Stimulated activated CD8-positive, alpha-beta memory T cell treated with anti-CD3 and anti-CD28 coated beads, Interleukin-15, amount 100 ng/mL, for 1 hour (primary cell): ENCODE measurements at places on chromosomes 3 and 15.

DNA sequence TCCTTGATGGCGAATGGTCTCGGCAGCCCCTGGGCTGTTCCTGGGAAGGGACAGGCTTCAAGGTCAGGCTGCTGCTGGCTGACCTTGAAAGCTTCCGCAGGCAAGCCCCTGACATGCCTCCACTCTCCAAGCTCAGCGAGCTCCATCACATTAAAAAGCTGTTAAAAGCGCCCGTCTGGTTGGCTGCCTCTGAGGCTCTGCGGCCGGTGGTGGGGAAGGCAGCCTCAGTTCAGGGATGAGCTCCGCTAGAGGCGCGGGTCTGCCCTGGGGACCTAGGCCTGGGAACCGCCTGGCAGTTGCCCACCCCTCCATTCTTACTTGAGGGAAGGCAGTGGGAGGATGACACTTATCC is 103.8 kb downstream of the LINGO1 start:
- no peak for DNase-seq

DNA sequence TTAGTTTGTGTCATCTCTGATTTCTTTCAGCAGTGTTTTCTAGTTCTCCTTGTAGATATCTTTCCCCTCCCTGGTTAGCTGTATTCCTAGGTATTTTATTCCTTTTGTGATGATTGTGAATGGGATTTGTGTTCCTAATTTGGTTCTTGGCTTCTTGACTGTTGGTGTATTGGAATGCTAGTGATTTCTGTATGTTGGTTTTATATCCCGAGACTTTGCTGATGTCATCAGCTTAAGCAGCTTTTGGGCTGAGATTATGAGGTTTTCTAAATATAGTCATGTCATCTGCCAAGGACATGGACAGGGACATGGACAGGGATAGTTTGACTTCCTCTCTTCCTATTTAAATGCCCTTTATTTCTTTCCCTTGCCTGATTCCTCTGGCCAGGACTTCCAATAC is 35.8 kb downstream of the MYO9A start:
- DNase-seq, result no peak

- DNase-seq, result no peak
These were observed 31.3 kb downstream of the CCDC13 start for GRCh38 chr3:42741796-42742195.

- DNase-seq, result no peak
These were observed 130.5 kb upstream of the LMCD1 start for GRCh38 chr3:8371085-8371551.

DNA sequence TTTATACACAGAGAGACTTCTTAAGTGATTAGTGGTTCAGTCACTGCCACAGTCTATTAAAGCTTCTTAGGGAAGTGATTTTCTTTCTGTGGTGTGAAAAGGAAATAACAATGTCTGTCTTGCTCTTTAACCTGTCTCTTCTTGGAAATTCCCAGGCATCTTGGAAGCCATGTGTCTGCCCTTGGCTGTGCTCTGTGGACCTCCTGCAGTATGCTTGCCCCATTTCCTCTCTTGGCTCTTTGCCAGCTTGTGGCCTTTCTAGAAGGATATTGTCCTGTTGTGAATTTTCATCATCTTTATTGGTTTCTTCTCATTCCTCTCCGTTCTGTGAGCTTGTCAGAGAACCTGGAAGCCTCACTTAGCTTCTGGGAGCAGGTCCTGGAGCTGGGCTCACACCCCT is 338.4 kb upstream of the C2CD4B start:
- no peak for DNase-seq

- no peak for DNase-seq
These were observed 58.2 kb downstream of the OSTN start for GRCh38 chr3:191257286-191257685.
